ENCODE measurements at places on chromosomes 11 and 22. TPM values are rescaled to one million over a fixed set of nuclear protein-coding genes. Genes with fewer than 3 reads are reported as not detected.

The RIC8A gene
- total RNA-seq, result 60.2 TPM

The PGA3 gene
- 1.3 TPM for total RNA-seq

The PATE2 gene
- 0.53 TPM for total RNA-seq

The DDI1 gene
- total RNA-seq, result not detected

The CD3G gene
- 1.1 TPM for total RNA-seq

The CCDC116 gene
- total RNA-seq, result 0.53 TPM

The SOX10 gene
- 4.5 TPM for total RNA-seq

The LGR4 gene
- 98.1 TPM for total RNA-seq

The RASGRP2 gene
- 7.6 TPM for total RNA-seq

All from urinary bladder (tissue), 4 donors.